Common myeloid progenitor, CD34-positive (primary cell): ENCODE measurements at places on chromosomes 7 and 10.

DNA sequence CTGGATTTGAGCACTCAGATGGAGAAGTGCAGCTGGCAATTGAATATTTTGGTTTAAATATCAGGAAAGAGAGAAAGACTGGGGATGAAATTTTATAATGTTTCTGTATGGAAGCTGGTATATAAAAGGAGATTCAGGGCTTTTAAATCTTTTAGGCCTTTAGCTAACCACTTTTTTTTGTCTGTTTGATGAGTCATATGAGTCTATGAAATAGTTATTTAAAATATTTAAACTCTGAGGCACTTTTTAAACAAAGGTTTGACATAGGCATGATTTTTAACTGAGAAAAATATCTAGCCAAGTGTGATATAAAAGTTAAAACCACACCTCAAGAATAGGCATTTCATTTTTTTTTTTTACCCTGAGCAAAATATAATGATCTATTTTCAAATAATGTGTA, 944.3 kb downstream of the GATA3 start:
- no peak for DNase-seq

DNA sequence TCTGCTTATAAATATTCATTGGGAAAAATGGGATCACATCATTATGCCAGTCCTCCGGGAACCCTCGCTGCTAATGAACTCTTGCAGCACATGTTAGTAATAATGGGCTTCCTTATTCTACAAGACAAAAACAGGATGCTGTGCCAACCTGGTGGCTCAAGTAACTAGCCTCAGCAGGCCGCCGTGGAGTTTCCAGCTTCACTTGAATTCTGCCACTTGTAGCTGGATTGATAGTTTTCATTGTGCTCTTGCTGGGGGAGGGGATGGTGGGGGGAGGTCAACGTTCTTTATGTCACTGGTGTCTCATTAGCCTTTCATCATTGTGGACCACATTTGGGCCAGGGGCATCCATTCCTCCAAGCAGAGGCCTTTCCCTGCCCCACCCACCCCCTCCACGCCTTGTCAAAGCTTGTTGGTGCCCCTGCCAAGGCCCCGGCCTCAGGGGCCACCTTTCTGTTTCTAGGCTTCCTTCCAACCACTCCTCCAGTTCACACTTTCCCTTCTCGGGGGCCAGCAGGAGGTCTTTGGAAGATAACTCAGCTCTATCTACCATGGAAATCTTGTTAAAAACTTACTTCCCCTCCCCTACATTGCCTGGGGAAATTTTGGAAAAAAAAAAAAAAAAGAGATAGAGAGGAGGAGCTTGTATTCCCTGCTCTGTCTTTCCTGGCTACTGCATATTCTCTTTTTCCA, 153.9 kb downstream of the BMPER start:
- DNase-seq: no peak

DNA sequence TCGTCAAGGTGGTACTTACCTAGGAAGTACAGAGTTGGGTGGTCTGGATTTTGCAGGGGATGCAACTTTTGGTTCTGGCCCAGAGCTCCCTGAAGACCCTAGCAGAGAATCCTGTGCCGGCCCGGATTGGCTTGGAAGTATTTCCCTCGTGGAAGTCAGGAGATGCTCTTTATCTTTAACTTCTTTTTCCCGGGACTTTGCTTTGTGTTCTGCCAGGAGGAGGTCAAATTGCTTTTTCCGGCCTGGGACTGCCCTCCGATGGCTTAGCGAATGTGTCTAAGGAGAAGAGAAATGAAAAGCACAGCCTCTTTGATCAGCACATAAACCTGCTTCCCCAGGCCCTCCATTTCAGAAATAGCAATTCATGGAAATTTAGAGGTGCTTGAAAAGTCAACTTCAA, 57.0 kb upstream of the EFCAB10 start:
- DNase-seq: no peak

- DNase-seq: no peak
Measured at GRCh38 chr10:78871796-78872195, 197.0 kb upstream of the ZMIZ1 start.

DNA sequence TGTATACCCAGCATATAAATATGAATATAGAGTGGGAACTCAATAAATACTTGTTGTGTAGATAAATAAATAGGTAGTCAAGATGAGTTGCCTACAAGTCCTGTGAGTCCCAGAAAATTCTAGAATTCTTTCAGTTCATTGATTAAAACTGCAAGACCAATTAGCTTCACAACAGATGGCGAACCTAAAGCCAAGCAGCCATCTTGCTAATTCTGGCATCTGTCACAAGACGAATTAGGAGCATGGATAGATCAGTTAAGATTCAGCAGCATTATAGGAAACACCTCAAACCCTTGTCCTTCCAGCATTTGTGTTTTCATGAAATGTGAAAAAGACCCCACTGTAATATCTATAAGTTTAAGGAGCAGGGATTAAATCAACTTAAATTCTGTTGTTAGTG, 552.7 kb downstream of the MAGI2 start:
- no peak for DNase-seq

DNA sequence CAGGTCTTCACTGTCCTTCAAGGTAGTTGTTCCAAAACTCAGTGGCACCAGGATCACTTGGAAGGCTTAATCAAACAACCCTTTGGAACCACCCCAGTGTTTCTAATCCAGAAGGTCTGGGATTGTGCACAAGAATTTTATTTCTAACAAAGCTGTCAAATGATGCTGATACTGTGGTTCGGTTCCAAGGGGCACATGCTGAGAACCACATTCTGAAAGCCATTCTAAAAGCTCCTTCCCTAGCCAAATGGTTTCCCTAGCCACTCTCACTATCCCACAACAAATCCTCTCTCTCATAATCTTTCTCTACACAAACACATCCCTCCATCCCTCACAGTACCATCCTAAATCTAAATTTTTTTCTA, 52.1 kb downstream of the MACC1 start:
- DNase-seq: no peak

GRCh38 chr7:128108129-128108528, 76.9 kb upstream of the LRRC4 start:
- no peak for DNase-seq
